ENCODE measurements at places on chromosomes 7 and 10. TPM values are rescaled to one million over a fixed set of nuclear protein-coding genes. Genes with fewer than 3 reads are reported as not detected.

DNA sequence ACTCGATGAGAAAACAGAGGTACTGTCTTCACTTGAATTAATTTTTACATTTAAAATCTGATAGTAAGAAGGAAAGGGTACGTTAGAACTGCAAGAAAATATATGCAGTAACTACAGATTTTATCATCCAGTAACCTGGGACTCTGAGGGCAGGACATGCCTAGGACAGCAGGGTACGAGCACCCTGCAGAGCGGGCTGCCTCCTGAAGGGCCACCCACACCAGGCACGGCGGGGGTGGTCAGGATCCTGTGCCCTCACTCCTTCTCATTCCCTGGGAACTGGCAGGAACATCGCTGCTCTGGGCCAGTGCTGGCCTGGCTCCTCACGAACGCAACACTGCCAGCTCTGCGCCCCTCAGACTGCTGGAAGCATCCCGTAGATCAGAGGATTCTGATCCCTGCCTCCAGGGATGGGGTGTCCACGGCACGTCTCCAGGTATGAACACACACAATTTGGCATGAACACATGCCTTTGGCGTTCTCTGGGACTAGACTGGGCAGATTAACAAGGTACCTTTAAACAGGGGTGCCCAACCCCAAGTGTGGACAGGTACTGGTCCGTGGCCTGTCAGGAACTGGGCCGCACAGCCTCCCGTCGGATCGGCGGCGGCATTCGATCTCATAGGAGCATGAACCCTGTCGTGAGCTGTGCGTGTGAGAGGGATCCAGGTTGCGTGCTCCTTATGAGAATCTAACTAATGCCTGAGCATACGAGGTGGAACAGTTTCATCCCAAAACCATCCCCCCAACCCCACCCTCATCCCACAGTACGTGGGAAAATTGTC, 99.3 kb upstream of the FAM20C start:
- peaks cover 47% of the 10 kb centered on the region for H3K4me1 ChIP-seq
- DNase-seq = no peak
- H3K36me3 ChIP-seq = no peaks in the 10 kb centered on the region
- peaks cover 10% of the 10 kb centered on the region for H3K27me3 ChIP-seq

DNA sequence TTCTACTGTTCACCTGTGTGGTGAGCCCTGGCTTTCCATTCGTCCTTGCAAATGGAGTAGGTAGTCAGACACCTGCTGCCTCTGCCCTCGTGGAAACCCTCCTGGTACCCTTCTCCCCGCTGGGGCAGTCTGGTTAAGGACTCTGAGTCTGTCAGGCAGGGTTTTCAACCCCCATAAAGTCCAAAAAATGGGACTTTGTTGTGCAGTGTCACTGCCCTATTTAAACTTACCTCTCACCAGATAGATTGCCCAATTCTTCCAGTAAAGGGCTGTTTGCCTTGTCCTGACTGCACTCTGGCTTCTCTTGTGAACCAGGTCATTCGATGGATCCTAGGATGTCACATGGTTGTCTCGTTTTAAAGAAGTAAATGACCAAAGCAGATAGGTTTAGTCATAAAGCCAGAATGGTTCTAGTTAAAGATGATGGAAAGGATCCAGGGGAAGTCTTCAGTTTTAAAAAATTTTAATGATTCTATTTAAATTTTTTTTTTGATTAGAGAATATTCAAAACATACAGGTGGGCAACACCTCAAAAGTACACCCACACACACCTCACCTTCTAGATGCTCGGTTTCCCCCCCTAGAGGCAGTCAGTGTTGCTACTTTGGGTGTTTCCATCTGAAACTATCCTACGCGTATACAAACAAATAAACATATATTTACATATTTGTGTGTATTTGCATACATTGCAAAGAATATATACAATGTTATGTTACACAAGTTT, 22.0 kb downstream of the TMEM176B start:
- no peak for DNase-seq
- no peak overlapping the region for H3K27ac ChIP-seq
- H3K4me1 ChIP-seq = no peaks in the 10 kb centered on the region
- H3K36me3 ChIP-seq = no peaks in the 10 kb centered on the region

CD36 gene
- 0.59 TPM for polyA plus RNA-seq

DNA sequence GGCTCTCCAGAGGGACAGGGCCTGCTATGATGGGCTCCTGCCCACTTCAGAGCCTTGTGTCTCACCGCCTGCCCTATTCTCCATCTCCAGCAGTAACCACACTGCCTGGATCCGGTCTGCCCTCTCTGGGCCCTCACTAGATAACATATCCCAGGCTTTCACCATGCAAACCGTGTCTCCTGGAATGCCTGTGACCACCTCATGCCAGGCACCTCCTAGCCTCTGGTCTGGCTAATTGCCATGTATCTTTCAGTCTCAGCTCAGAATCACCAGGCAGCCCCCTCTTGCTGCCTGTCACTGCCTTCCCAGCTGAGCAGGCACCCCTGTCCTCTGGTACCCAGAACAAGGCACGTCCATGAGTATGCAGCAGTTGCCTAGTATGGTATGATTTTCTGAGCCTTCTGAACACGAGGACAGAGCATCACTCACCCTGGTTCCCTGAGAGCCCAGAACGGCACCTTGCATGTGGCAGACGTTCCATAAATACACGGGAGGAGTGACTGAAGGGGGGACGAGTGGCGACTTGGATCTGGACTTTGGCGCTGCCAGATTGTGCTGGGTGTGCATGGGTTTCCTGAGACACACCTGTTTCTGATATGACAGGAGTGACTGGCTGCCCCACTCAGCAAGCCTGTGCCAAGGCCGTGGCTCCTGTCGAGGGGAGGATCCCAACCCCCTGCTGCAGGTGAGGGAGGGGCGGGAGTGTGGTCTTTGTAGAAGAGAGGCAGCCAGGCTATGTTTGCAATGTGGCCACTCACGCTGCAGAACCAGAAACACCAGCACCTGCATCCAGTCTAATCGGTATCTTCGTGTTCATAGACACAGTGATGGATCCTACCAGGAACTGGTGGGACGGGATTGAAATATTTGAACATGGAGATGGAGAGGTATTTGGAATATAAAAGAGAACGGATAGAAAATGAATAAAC, 95.2 kb downstream of the VOPP1 start:
- DNase-seq = no peak
- no peaks in the 10 kb centered on the region for H3K27me3 ChIP-seq
- peaks cover 3% of the 10 kb centered on the region for H3K36me3 ChIP-seq
- no peaks in the 10 kb centered on the region for H3K4me1 ChIP-seq

DNA sequence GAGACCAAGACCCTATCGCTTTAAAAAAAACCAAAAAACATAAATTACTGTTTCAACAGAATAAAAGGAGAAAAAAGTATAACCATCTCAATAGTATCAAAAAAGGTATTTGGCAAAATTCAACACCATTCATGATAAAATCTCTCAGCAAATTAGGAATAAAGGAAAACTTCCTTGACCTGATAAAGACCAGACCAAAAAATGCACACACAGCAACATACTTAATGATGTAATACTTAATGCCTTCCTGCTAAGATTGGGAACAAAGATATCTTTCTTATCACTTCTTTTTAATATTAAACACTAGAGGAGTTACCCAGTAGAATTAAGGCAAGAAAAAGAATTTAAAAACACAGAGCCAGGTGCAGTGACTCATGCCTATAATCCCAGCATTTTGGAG, 79.3 kb downstream of the CNOT4 start:
- H3K27me3 ChIP-seq = no peaks in the 10 kb centered on the region
- H3K36me3 ChIP-seq = peaks cover 3% of the 10 kb centered on the region
- no peak overlapping the region for H3K27ac ChIP-seq
- DNase-seq = no peak
- no peaks in the 10 kb centered on the region for H3K4me1 ChIP-seq

DNA sequence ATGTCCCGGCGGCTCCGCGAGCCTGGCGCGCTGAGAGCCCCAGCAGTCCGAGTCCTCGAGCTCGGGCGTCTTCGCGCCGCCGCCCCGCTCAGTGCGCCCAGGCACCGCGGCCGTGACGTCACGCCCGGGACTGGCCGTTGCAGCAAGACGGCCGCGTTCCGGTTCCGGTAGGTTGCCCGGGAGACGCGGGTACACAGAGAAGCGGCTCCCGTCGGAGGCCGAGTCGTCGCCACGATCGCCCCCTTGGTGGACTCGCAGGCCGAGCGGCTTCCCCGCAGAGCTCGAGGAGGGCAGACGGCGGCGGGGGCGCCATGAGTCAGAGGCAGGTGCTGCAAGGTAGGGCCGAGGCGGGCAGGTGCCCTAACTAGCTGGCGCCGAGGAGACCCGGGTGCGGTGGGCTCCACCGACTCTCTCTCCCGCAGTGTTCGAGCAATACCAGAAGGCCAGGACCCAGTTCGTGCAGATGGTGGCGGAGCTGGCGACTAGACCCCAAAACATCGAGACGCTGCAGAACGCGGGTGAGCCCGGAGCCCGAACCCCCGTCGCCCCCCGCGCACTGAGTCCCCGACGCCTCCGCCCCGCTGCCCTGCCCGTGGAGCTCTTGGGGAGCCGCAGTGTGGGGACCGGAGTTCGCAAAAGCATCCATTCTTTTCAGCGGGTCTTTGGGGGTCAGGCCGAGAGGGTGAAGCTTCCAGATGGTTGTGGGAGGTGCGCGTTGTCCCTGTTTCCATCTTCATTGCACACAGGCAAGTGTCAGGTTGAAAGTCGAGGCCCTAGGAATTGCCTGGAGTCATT, at the start of gene SPAG6:
TSS of gene SPAG6 (plus strand) at position 196 of the 795 bp plus-strand sequence. CDS start at position 312, 116 bp downstream.
- H3K27me3 ChIP-seq = peaks cover 69% of the 10 kb centered on the region
- no peak within 1 kb of the TSS for H3K27ac ChIP-seq
- H3K4me3 ChIP-seq = no peak within 1 kb of the TSS
- no peak for DNase-seq
- no peaks in the 10 kb centered on the region for H3K36me3 ChIP-seq

DNA sequence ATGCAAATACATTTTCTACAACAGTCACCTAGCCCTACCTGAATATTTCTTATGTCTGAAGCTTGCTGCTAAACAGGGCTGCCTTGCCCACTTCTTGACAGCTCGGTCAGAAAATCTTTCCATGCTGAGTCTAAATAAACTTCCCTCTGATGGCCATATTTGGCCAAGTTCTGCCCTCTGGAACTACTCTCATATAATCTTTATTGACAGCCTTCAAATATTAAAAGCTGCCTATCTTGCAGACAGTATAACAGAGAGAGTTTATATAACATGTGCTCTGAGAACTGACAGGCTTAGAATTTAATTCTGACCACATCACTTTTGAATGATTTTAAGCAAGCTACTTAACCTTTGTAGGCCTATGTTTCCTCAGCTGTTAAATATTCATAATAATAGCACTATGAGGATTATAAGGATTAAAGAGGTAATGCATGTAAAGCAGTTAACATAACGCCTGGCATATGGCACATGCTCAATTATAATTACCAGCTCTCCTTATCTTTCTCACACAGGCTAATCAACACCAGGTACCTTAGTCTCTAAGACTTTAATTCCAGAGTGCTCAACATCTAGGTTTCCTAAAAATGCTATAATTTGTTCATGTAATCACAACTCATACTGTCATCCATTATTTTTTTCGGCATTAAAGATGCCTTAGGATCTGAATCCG, 334.1 kb downstream of the HPSE2 start:
- no peaks in the 10 kb centered on the region for H3K27me3 ChIP-seq
- H3K4me3 ChIP-seq = no peak overlapping the region
- no peak for DNase-seq

- H3K4me3 ChIP-seq = no peak overlapping the region
- no peak overlapping the region for H3K27ac ChIP-seq
- DNase-seq = no peak
- no peaks in the 10 kb centered on the region for H3K4me1 ChIP-seq
- no peaks in the 10 kb centered on the region for H3K36me3 ChIP-seq
Observed at GRCh38 chr7:38391751-38392150, 118.3 kb upstream of the TARP start.

SUGCT gene
- 69.5 TPM for polyA plus RNA-seq

GRCh38 chr10:29158066-29158465, 130.8 kb upstream of the LYZL1 start:
- no peak overlapping the region for H3K4me3 ChIP-seq
- no peaks in the 10 kb centered on the region for H3K27me3 ChIP-seq
- H3K27ac ChIP-seq = no peak overlapping the region
- peaks cover 25% of the 10 kb centered on the region for H3K4me1 ChIP-seq
- DNase-seq = no peak
- H3K36me3 ChIP-seq = no peaks in the 10 kb centered on the region

ACTR3C gene
- polyA plus RNA-seq = 1.3 TPM

DNA sequence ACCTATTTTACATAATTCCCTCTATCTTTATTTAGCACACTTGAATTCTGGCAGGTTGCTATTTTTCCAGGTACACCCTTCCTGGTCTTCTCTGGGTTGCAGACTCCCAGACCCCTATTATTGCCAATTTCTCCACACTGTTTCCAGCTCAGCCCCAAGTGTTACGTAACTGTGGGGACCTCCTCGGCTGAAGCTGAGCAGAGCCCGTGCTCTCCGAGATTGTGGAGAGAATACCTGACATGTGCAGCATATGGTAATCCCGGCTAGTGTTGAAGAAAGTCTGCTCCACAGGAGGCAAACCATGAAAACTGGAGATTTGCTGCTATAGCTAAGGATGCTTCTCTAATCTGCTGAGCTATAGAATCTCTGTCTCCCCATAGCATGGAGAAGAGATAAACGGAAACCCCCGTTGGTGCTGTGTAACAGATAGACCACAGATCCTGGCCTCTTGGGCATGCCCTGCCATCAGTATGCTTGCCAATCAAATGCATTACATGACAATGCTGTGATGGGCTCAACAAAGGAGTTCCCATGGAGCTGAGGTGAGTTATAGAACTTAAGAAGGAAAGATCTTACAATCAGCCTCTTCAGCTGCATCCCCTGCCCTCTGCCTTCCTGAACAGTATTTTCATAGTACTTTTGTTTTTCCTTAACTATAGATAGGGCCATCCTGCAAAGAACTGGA, 144.6 kb upstream of the AOAH start:
- no peak overlapping the region for H3K27ac ChIP-seq
- DNase-seq = no peak
- no peak overlapping the region for H3K4me3 ChIP-seq
- no peaks in the 10 kb centered on the region for H3K36me3 ChIP-seq
- no peaks in the 10 kb centered on the region for H3K27me3 ChIP-seq

DNA sequence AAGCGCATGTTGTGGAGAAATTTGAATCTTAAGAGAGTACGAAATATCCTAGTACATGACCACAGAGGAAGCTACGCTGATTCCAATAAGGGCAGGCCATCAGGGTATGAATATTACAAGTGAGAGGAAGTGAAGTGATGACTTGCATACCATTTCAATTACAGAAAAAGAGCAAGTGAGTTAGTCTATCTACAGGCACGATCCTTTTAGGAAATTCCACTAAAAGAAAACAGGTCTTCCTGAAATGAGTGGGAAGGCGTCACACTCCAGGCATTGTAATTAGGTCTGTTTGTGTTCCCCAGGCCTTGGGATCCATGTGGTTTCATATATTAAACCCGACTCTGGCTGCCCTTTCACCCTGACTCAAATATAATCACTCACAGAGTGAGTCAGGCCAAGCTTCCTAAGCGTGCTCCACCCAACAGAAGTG, 152.5 kb downstream of the SEMA3A start:
- no peaks in the 10 kb centered on the region for H3K36me3 ChIP-seq
- DNase-seq = no peak
- no peak overlapping the region for H3K4me3 ChIP-seq
- H3K27me3 ChIP-seq = no peaks in the 10 kb centered on the region
- H3K27ac ChIP-seq = peak overlapping the region; percentile 8
- H3K4me1 ChIP-seq = peaks cover 9% of the 10 kb centered on the region

All from keratinocyte (primary cell).